C1 segment of cervical spinal cord (tissue), 14 donors: ENCODE measurements at places on chromosomes 3 and 15.
A peak's percentile ranks its signal among the peaks of the same experiment; 100 is the strongest.

DNA sequence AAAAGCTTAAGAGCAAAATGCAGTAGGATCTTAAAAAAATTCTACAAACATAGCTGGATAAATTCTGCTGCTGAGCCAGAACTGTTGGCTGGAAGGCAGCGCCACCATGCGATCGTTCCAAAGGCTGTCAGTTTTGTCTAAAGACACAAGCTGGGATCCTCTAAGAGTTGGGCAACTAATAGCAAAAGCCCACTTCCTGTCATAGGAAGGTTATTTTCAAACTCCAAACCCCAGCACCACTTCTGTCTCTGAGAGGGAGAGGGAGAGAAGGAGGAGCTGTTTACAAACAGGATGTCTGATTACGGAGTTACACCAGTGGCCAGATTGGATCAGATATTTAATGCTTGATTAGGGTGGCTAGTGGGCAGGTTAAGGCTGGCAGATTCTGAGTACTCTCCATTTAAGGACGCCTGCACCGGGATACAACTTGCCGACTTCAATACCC is 44.0 kb downstream of the EIF4E3 start:
- DNase-seq: peak; percentile 53

- DNase-seq: no peak
Measured at GRCh38 chr3:30343861-30344260, 262.5 kb upstream of the TGFBR2 start.

DNA sequence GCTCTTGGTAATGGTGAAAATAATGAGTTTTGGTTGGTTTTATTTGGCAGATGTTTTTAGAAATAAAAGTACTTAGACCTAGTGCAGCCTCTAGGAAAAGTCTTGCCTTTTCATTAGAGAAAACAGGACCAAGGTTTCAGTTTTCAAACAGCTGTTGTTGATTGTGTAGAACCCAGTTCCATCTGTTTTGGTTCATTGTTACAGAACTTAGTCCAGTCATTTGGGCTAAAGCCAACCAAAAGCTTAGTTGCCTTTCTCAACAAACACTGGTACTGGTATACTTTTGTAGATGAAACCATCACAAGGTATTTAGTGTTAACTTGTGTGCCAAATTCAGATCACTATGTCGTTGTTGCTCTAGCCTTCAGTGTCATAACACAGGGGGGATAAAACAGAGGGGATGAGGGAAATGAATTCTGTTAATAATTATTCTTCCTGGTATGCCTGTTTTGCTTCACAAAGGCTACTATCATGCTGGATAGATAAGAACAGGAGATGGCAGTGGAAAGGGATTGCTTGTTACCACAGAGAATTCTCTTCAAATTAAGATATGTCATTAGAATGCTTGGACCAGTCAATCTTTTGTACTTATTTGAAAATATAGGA is 12.6 kb upstream of the APH1B start:
- no peak for DNase-seq

- DNase-seq: no peak
Measured at GRCh38 chr3:174287705-174288104, 571.4 kb upstream of the NAALADL2 start.

GRCh38 chr15:70137967-70138366 is 40.2 kb upstream of the TLE3 start:
- DNase-seq: no peak

- DNase-seq: no peak
Measured at GRCh38 chr3:33991673-33992072, 193.2 kb downstream of the PDCD6IP start.

- DNase-seq: no peak
Measured at GRCh38 chr3:104916971-104917370, 449.7 kb upstream of the ALCAM start.

DNA sequence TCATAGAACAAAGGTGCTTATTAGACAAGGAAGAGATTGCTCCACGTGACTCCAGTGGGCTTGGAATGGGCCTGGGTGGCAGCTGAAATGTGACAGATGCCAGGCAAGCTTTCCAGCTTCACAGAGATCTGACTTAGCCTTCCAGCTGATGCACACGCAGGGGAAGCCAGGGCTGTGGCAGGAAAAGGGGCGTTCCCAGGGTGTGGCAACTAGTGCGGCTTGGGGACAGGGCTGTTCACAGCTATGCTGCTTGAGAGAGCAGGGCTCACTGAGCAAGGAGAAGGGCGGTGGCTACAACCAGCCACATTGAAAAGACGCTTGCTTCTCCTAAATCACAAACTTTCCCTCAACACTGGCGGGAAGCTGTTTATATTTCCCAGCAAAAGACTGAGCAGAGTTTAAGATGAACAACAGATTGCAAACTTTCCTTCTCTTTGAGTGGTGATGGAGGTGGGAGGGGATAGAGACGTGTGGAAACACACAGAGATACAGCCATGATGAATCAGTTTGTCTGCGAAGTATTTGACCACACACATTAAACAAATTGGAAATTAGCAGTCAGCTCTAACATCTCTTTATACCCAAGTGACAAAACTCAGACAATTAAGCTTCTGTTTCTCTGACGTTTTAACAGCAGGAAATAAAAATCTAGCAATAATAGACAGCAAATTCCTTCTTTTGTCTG is 127.5 kb downstream of the BDH1 start:
- no peak for DNase-seq

- no peak for DNase-seq
Measured at GRCh38 chr3:113183748-113184661, 27.4 kb upstream of the BOC start.
